ENCODE measurements at places on chromosomes 2 and 18.
A peak's percentile ranks its signal among the peaks of the same experiment; 100 is the strongest.

DNA sequence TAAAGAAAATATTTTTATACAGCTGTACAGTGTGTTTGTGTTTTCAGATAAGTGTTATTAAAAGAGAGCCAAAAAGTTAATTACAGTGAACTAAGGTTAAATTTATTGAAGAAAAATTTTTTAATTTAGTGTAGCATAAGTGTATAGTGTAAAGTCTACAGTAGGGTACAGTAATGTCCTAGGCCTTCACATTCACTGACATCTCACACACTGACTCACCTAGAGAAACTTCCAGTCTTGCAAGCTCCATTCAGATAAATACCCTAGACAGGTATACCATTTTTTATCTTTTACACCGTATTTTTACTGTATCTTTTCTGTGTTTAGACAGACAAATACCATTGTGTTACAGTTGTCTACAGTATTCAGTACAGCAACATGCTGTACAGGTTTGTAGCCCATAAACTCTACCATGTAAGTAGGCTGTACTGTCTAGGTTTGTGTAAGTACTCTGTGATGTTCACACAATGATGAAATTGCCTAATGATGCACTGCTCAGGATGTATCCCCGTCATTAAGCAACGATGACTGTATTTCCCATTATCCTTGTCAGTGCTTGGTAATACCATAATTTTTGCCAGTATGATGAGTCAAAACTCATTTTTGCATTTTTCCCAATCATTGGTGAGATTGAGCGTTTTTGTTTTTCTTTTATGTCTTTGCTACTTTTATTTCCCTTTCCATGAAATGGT lies 48.2 kb upstream of the B3GNT2 start:
- no peak for DNase-seq

- no peak for DNase-seq
These were observed 36.6 kb upstream of the AAK1 start for GRCh38 chr2:69680001-69680675.

DNA sequence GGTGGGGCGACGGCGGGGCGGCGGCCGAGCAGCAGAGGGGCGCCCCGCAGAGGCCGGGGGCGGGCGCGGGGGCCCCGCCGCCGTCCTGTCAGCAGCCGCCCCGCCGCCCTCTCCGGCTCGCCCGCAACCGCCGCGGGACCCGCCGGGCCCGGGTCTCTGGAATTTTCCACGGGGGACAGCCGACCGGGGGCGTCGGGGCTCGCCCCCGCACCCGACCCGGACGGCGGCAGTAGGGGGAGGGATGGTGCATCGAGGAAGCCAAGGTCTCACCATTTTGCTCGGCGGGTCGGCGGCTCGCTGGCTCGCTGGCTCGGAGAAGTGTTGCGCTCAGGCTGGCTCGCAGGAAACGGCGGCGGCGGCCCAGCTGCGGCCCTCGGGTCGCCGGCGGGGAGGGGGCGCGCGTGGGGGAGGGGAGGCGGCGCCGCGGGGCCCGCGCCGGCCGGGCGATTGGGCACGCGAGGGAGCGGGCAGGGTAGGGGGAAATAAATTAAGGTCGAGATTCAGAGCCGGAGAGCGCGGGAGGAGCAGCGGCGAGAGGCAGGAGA lies 405 bp downstream of the PPP3R1 start:
- DNase-seq, result no peak

GRCh38 chr18:25443776-25444175 lies 91.8 kb upstream of the ZNF521 start:
- DNase-seq, result no peak

GRCh38 chr2:126748188-126748760 lies 92.3 kb downstream of the GYPC start:
- DNase-seq, result no peak

GRCh38 chr2:3034856-3035255 lies 342.8 kb downstream of the EIPR1 start:
- no peak for DNase-seq

DNA sequence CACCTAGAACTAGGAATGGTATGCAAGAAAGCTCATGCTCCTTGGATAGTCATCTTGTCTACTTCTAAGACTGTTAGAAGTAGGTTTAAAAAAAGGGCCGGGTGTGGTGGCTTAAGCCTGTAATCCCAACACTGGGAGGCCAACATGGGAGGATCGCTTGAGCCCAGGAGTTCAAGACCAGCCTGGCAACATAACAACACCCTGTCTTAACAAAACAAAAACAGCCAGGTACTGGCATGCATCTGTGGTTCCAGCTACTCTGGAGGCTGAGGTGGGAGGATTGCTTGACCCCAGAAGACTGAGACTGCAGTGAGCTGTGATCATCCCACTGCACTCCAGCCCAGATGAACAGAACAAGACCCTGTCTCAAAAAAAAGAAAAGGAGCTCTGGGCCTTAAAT lies 19.9 kb downstream of the PNO1 start:
- DNase-seq, result no peak

DNA sequence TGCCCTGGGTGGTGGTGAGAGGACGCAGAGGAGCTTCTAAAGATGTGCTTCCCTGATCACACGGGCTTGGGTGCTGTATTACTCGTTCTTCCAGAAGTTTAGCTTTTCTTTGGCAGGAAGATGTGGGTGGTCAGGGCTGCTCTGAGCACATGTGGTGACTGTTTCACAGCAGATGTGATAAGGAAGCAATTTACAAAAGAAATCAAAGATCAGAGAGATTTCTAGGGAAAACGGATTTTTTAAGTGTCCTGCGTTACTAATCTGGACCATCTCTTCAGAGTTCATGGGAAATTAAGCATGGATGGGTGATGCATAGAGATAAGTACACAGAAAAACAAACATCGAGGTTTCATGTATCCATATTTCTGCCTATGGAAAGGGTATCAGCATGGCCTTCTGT lies 99.4 kb downstream of the WDSUB1 start:
- DNase-seq, result no peak

- peak; percentile 20 for DNase-seq
These were observed 104.5 kb downstream of the TDRD15 start for GRCh38 chr2:21228041-21228895.

- DNase-seq, result no peak
These were observed 19.8 kb downstream of the SPIRE1 start for GRCh38 chr18:12637901-12638643.

DNA sequence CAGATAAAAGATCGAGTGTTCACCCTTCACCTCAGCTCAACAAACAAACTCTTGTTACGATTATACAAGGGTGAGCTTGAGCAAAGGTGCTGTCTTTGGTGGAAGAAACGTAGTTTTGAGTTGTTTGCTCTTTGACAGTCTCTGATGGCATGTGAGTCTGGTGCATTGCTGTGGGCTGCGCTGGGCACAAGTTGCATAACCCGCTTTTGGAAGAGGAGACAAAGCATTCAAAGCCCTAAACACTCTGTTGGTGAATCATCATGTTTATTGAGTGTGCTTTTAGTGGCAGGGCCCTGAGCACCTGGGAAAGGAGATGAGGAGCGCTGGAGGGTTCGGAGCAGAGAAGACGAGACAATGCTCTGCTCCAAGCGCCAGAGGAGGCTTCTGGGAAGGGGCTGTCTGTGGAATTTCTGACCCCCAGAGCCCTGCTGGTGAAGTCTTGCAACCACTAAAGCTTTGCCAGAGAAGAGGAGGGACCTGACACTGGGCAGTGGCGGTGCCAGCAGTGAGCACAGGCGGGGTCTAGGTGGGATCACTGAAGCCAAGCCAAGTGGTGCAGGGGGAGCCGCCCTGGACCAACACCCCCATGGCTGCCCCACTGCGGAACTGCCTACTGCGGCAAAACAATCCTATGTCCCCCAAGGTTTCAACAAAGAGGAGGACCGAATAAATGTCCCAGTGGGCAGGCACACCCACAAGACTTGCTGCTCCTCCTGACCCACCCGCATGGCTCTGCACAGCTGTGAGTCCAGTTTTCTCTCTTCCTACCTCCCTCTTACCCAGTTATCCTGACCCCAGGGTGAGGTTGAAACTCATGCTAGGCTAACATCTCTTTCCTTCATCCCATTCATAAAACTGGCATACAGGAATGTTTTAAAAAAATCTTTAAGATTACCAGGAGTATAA lies 64.0 kb downstream of the TNFRSF11A start:
- DNase-seq, result no peak

GRCh38 chr2:151043484-151043883 lies 218.2 kb downstream of the RBM43 start:
- no peak for DNase-seq

- no peak for DNase-seq
These were observed 121.0 kb upstream of the KYNU start for GRCh38 chr2:142756430-142756829.
